Endodermal cell (in vitro differentiated cells): ENCODE measurements at places on chromosomes 2 and 18. TPM values are rescaled to one million over a fixed set of nuclear protein-coding genes. Genes with fewer than 3 reads are reported as not detected.

The MFSD2B gene
- total RNA-seq, result 0.72 to 1.5 TPM (median 0.91 TPM) in 3 replicates

The OLA1 gene
- 120 and 127 TPM in 2 replicates for total RNA-seq

The SPC25 gene
- 9.4 to 57.8 TPM (median 49.9 TPM) in 3 replicates for total RNA-seq

The FBXO15 gene
- total RNA-seq, result 0.77 and 1.3 TPM in 2 replicates

The CIB4 gene
- not detected in 3 replicates for total RNA-seq

The GCKR gene
- 0.99 to 1.7 TPM (median 1.6 TPM) in 3 replicates for total RNA-seq

The DYNAP gene
- total RNA-seq, result not detected in 2 replicates

The FHOD3 gene
- total RNA-seq, result 1.5 and 2.8 TPM in 2 replicates

The IGFBP2 gene
- 80.4 and 80.8 TPM in 2 replicates for total RNA-seq

The MREG gene
- 7.8 to 17.2 TPM (median 13.0 TPM) in 3 replicates for total RNA-seq

The RGPD3 gene
- 0.25 and 0.59 TPM in 2 replicates for total RNA-seq

GRCh38 chr2:225008179-225008856 lies 34.0 kb downstream of the DOCK10 start:
- DNase-seq, result no peak

GRCh38 chr2:98914713-98915580 lies 21.1 kb downstream of the CRACDL start:
- DNase-seq, result peak; percentile 28

DNA sequence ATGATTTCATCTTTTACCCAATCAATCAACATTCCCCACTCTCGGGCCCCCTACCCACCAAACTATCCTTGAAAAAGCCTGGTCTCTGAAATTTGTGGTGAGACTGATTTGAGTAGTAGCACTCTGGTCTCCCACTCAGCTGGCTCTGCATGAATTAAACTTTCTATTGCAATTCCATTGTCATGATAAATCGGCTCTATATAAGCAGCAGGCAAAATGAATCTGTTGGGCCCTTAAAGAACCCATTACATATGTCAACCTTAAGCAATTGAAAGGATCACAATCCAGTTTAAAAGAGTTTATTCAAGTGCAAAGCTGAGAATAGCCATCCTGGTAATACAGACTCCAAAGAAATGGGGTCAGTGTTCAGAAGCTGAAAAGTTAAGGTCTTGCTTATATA lies 68.2 kb downstream of the NEURL3 start:
- no peak for DNase-seq

- no peak for DNase-seq
These were observed 287.1 kb downstream of the LPIN1 start for GRCh38 chr2:12033494-12033893.

GRCh38 chr2:84441036-84441435 lies 18.0 kb downstream of the SUCLG1 start:
- DNase-seq, result no peak

- no peak for DNase-seq
These were observed 413.8 kb upstream of the SLC14A2 start for GRCh38 chr18:45201489-45201888.

DNA sequence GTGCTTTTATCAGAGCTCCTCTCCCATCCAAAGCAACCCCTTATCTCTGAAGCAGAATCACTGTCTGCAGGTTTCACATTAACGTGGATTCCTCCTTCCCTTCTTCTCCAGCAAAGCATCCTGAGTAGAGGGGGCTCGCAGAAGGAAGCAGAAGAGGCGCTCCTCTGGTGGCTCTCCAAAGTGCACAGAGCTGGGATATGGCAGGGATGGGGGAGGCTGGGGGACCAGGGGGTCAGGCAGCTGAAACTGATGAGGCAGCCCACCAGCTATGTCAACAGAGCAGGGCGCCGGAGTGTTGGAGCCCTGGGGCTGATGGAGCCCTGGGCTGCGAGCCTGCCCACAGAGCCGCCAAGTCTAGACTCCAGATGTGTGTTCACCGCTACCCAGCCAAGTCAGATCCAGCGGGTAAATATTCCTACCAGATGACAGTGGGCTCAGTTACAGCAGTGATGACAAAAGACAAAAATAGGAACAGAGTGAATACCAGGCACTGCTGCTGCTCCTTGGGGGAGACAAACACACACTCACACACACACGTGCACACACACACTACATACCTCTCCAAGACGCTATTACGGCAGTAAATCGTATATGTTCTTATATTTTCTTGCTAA lies 678.3 kb upstream of the ID2 start:
- DNase-seq, result no peak

DNA sequence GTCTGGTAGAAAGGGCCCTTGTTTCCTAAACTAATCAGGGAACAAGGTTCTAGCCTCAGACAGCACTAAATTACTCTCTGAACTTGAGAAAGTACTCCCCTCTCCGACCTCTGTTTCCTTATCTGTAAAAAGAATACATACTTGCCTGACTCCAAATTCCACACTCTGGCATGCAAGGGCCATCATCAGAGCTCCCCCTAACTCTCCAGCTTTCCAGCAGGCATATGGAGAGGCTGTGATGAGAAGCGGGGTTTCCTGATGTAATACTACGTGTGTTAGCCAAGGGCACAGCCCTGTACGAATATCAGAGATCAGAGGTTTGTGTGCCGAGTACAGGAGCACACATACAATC lies 1.8 kb upstream of the EVA1A start:
- no peak for DNase-seq

GRCh38 chr2:189013671-189014448 lies 39.7 kb downstream of the COL3A1 start:
- DNase-seq, result no peak

GRCh38 chr18:22827741-22828140 lies 105.4 kb upstream of the RBBP8 start:
- no peak for DNase-seq

GRCh38 chr2:30147196-30147714 lies 448 bp downstream of the YPEL5 start:
- DNase-seq, result no peak

GRCh38 chr2:100887039-100887578 lies 67.2 kb downstream of the NPAS2 start:
- DNase-seq, result no peak

GRCh38 chr2:197919487-197919886 lies 115.1 kb downstream of the PLCL1 start:
- DNase-seq, result no peak

GRCh38 chr18:13235981-13236380 lies 17.4 kb downstream of the LDLRAD4 start:
- peak; percentile 24 for DNase-seq

- peak; percentile 67 for DNase-seq
These were observed 393.7 kb upstream of the FANCL start for GRCh38 chr2:58634653-58635370.

GRCh38 chr2:227528803-227529202 lies 56.8 kb downstream of the AGFG1 start:
- no peak for DNase-seq

DNA sequence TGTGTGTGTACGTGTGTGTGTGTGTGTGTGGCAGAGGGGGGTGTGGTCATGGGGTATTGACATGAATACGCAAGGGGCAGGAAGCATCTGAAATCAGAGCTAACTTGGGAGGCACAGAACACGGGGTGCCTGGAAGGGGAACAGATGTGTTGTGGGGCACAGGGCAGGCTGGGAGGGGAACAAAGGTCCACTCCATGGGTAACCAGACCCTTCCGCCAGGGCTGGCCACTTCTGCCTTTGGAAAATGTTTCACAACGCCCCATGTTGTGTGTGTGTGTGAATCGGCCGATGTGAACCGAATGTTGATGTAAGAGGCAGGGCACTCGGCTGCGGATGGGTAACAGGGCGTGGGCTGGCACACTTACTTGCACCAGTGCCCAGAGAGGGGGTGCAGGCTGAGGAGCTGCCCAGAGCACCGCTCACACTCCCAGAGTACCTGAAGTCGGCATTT lies at the start of gene SLC11A1:
Gene SLC11A1 (plus strand): TSS at position 358 of the 451 bp plus-strand sequence. CDS start 96 bp downstream, outside the sequence.
- no peak for DNase-seq

DNA sequence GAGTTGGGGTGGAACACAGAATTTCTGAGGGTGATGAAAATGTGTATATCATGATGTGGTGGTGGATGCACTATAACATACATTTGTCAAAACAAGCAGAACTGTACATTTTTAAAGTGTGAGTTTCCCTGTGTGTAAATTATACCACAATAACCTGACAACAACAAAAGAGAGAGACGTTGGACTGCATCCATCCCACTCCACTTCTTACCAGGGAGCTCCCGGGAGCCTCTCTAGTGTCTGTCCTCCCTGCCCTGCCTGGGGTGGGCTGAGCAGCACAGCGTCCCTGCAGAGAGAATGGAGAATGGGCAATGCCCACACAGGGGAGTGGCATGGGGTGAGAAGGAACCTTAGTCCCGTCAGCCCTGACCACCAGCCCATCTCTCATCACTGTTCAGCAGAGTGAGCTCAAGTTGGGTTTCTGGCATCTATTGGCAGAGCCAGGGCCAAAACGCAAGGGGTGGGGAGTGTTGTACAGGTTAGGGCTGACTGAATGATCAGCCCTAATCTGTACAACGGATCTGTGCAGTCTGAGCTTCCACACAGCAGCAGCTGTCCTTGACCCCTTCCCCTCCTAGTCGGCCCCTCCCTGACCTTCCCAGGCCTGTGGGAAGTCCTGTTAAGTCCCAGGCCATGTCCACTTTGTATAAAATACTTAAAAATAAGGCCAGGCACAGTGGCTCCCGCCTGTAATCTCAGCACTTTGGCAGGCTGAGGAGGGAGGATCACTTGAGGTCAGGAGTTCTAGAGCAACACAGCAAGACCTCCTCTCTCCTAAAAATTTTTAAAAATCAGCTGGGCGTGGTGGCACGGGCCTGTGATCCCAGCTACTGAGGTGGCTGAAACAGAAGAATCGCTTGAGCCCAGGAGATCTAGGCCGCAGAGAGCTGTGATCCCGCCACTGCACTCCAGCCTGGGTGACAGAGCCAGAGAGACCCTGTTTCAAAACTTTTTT lies 3.3 kb upstream of the PROC start:
- DNase-seq, result no peak

DNA sequence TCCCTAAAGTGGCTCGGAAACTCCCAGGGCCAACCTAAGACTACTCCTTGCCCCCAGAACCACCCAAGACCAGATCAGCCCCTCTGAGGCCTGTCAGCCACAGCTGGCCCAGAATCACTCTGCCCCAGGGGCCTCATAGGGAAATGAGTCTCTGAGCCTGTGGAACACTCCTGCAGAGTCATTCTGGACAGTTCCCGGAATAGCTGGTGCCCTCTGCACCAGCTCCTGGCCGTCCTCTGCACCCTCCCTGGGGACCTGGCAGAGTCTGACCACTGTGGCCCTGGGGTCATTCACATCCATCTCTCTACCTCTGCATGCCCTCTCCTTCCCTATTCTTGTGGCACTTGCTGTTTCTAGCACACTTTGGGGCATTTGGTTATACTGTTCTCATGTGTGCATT lies 14.6 kb upstream of the TMEM214 start:
- DNase-seq, result no peak

DNA sequence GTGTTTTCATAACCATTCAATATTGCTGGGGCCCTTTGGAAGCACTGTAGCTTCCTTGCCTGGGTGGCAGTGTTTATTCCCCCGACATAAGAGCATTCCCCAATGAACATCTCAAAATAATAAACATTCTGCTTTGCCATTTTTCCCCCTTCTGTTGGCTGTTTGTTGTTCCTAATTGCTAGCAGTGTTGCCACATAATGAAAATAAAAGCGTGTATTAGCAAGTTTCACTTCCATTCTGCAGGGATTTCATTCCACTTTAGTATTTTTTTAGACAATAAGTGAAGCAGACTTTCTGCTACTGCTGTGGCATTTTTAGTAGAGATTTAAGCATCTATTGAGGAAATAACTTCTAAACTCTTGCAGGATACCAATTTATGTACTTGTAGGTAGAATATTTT lies 154.7 kb upstream of the GALNT13 start:
- DNase-seq, result no peak

GRCh38 chr2:214995926-214996670 lies 142.3 kb downstream of the ABCA12 start:
- no peak for DNase-seq

DNA sequence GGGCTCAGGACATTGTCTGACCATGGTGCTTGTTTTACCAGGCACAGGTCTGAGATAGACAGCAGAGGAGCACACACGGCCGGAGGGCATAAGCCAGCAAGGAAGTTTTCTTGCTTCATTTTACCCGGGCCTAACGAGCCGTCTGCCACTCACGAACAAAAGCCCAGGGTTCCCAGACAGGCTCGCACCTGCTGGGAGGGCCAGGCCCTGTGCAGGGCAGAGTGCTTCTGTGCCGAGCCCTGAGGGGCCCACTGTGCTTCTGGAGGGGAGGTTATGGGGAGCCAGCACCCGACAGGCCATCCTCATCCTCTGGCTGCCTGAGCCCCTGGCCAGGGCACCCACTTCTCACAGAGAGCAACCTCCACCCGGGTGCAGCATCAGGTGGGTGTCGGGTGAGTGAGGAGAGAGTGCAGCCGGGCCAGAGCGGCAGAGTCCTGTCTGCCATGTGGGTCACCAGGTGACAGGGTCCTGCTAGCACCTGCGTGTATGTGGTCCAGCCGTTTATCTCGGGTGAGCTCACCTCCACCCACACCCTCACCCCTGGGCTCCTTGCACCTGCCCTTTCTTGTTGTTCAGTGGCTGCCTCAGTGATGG lies 297.9 kb downstream of the NDUFA10 start:
- DNase-seq, result peak; percentile 42

- DNase-seq, result peak; percentile 86
These were observed at the start of gene CYP27A1 for GRCh38 chr2:218781691-218782527. Gene CYP27A1 (plus strand): TSS chr2:218782147. CDS start chr2:218782183, 36 bp downstream.
